ENCODE measurements at places on chromosomes 3 and 15.

DNA sequence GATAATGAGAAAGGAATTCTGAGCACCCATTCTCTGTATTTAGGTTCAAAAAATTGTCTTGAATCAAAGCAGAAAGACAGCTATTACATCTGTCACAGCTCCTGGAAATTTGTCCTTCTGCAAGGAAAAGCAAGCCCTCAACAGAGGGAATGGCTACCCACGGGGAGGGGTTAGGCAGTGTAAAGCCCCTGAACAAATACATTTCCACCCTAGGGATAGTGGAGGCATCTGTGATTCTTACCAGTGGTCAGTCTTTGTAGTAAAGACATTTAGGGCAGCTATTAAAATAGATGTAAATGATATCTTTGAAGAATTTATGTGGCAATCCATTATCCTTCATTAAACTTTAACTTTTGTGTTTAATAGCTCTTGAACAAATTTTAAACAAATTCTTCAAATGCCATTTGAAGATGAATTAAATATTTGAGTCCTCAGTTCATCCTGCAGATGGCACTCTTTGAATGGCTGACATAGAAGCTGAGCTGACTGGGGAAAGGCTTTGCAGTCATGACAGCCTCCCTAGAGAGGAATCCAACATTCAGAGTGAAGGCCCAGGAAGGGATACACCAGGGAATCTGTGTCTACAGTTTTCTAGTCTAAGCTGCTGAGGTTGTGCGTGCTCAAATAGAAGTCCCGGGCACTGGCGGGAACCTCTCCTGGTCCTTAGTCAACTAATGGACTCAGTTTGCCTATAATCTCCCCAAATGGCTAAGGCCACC lies 359.7 kb upstream of the ROPN1 start:
- peak; percentile 40 for DNase-seq

GRCh38 chr15:101169495-101170071 lies 82.3 kb downstream of the CHSY1 start:
- no peak for DNase-seq

DNA sequence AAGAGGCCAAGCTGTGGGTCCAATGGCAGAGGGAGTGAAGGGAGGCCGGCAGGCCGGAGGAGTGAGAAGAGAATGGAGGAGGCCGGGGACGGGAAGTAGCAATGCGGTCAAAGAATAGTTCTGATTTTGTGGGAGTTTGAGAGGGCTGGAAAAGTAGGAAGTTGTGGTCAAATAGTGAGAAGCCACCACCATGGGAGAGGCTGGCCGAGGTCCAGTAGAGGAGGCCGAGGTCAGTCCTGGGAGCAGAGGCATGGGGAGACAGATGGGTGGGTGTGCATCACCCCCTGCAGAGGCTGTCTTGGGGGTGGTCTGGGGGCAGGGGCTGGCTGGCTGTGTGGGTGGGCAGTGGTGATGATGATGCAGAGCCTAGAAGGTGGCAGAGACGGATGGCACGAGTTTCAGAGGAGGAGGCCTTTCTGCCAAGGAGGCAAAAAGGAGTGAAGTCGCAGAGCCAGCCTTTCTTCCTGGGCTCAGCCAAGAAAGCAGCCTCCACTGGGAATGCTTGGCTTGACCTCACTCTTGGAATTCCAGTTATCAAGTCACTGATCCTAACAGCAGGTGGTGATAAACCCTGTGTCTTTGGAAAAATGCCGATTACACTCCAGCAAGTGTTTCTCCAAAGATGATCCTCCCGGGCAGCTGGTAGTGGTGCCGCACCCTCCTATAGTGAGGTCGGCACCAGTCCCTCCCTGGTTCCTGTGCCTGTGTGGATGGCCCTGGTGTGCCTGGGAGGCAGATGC lies 57.3 kb downstream of the ARNT2 start:
- no peak for DNase-seq

- no peak for DNase-seq
Observed at GRCh38 chr3:78802562-78802930, 965.3 kb downstream of the ROBO1 start.

GRCh38 chr3:46393554-46394434 lies 13.1 kb downstream of the CCR5AS start:
- DNase-seq, result no peak

DNA sequence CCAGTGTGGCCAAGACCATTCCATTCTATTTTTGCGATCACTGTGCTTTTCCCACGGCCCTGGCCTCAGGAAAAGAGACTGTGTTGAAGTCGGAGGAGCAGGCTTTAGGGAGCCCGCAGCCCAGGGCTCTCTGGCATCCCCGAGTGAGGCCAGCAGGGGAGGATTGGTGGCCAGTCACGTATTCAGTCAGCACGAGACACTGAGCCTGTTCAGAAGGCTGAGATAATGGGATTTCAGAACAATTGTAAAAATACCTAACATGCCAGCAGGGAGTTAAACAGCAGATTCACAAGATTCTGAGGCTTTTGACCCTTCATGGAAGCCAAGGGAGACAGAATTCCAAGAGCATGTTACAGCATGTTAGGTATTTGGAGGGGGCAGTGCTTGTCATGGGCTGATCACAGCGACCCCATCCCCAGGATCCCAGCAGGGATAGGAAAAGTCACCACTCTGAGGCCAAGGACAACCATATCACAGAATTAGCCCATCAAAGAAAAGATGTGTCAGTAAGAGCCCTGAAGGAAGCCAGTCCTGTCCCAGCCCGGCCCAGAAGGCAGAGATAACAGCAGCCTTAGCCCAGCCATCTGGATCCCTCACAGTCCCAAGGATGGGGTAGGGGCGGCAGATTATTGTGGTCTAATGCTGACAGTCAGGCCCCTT lies 40.6 kb downstream of the AMOTL2 start:
- no peak for DNase-seq

DNA sequence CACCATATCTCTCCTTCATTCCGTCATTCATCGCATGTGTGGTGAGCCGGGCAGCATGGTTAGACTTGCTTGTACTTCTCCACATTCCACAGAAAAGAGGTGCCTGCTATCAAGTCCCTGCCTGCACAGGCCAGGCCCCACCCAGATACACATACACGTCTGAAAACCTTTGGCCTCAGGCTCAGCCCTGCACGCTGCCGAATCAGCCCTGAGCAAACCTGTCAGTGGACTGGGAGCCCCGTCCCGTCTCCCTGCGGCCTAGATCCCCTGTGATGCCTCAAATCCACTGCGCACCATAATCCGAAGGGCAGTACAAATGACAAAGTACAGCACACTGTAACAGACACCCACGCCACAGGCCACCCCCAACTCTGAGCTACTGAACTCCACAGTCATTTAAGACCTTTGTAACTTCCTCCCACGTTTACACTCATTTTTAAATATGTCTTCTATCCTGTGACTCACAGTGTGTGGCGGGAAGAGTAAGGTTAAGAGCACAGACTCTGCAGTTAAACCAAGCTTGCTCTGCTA lies 67.1 kb downstream of the MB21D2 start:
- DNase-seq, result no peak

DNA sequence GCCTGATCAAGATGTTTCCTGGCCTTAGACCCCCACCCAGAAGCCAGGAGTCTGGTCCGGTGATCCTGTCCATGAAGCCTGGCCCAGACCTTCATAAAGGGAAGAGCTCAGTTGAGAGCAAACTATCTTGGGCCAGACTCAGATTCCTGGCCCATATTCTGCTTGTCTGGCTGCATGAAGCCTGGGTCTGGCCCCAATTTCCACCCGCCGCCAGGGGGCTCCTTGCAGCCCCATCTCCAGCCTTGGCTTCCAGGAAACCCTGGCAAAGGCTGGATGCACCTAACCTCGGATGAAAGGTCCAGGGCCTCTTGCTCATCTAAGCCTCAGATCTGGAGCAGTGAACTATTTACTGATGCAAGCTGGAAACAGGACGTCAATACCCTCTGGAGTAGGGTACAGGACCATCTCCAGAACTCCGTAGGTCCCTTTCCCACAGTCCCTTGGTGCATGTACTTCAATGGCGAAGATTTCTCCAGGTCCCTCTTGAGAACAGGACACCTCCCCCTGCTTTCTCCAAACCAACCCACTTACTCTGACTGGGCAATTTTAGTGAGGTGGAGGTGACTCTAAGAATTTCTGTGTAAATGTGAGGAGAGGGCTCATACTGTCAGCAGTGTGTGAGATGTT lies 5.6 kb downstream of the FOXL2 start:
- no peak for DNase-seq

- no peak for DNase-seq
Observed at GRCh38 chr3:62041681-62042080, 331.7 kb downstream of the FEZF2 start.

GRCh38 chr15:28871168-28871567 lies 14.6 kb upstream of the APBA2 start:
- DNase-seq, result no peak

DNA sequence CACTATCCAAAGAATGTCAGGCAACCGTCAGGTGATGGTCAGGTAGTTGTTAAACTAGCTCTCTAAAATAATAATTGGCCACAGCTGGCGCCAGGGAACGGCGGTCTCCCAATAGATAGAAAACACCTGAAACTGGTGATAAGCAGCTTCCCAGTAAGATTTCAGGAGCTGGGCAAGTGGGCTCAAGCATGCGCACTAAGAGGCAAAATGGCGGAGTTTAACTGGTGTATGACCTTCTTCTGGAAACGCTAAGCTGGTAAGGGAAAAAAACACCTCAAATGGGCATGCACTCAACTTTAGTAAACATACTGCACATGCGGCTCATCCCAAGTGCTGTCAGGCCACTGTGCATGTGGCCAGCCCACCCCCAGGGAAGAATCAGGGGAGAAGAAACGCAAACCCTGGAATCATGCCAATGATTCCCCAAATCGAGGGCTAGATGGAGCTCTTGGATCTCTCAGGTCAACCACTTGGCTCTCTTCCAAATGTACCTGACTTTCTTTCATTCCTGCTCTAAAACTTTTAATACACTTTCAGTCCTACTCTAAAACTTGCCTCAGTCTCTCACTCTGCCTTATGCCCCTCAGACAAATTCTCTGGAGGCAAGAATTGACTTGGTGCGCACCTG lies 195.0 kb downstream of the ZNF621 start:
- DNase-seq, result peak; percentile 0

- DNase-seq, result no peak
Observed at GRCh38 chr3:194828116-194828515, 142.4 kb downstream of the FAM43A start.

GRCh38 chr3:20145874-20146273 lies 40.1 kb downstream of the SGO1 start:
- no peak for DNase-seq

GRCh38 chr3:187039100-187039722 lies 100.1 kb downstream of the RPL39L start:
- no peak for DNase-seq

DNA sequence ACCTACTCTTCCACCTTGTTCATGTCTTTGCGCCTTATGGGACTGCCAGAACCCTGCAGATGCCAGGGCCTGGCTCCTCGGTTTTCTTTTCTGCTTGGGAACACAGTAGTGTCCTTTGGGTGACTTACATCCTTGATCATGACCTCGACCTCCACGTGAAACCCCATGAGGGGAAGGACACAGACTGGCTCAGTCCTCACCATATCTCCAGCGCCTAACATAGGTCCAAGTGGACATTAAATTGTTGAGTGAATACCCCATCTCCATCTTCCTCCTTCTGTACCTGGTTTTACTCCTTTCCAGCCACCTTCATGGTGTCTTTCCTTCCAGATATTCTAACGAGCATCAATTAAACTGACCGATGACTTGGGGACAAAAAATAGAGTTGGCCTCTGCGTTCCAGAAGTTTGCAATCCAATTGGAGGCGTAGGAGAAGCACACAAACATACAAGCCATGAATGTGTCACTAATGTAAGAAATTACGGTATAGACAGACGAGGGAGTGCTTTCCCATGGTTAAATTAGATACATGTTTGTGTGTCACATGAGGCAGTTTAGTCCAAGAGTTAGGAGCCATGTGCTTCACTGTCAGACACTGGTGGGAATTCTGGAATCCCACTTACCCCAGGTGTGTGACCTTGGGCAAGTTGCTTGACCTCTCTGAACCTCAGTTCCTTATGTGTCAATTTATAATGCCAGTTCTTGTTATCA lies 907 bp upstream of the HERC1 start:
- no peak for DNase-seq

Measured in NCI-H187 treated with DMSO at 0.1 percent for 48 hours (cell line).